ENCODE measurements at places on chromosomes 12 and 14.

DNA sequence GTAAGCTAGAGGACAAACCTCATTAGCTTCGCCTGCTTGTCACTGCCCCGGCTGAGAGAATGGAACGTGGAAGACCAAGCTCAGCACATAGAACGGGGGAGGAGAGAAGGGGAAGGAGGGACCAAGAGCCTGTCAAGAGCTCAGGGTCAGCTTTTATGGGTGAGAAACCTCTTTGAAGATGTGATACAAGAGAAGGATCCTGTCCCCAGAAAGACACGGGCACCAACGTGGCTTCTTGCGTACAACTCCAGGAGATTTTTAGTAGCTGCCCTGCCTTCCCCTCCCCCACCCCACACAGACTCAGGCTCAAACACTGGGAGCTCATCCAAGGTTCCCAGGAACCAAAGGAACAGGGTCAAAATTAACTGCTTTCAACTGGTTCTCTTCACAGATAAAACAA is 34.7 kb downstream of the APPL2 start:
- DNase-seq = no peak

DNA sequence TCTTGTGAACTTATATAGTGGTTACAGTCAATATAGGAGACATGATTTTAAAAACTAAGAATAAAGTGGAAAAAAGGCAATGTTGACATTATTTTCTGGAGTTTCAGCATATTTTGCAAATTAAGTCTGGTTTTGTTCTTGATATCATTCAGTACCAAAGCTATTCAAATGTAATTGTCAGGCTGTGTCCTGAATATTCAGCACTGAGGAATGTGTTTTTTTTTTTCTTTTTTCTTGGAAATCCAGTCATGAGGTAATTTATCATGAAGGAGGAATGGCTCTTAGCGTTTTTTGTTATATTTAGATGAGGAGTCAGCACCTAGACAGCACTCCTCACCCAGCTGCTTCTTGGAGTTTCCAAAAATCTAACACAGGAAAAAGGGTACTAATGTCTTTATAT is 225.5 kb downstream of the CCDC91 start:
- DNase-seq = no peak

DNA sequence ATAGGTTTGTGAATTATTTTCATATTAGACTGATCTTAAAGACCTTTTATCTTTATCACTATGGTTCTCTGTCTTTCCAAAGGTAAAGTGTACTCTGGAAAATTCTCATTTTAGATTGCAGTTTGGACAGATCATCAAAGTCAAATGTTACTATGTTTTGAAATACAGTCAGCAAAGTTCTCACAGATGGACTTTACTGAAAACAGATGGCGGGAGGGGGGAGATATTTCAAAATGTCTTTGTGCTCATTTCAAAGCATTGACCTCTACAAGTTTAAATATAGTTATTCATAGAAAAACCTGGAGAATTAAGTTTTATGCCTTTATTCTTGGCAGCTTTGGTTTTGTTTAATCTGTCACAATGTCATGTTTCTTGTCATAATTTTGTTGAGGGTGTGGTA is 51.8 kb upstream of the LRTM2 start:
- DNase-seq = no peak

DNA sequence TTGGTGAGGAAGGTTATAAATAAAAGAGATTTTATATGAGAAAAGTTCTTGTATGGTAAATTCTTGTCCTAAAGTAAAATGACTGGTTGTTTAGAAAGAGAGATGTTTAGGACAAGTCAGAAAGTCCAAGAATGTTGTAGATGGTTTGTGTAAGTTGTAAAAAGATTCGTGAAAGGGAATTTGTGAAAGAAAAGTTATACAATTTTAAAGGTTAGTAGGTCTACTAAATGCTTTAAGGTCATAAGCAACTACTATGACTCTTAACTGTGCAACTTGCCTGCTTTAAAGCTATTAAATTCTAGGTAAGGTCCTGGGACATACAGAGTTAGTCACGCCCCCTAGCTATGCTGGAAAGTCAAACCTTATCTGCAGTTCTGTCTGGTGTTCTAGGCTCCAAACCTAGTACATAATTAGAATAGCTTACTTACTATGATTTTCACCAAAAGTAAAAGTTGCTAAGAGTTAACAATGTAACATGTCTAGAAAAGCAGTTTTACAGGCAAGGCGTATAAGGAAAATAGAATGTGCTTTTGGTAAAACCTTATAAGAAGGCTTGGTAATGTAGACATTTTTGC is 11.2 kb upstream of the DHRS2 start:
- no peak for DNase-seq

DNA sequence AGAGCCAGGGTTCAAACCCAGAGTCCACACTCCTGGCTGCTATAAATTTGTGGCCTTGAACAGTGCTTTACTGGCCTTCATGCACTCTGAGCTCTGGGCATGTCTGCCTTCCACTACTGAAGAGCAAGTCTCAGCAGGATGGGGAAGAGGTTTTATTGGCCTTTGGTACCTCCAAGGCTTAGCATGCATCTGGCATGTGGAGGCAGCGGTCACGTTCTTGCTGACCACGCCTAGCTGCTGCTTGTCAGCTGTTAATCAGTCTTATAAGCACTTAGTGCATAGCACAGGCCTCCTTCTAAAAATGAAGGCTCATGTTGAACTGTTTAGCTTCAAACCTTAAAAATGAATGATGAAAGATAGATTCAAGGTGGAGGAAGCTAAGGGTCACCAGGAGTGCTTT is 177.5 kb downstream of the PELI2 start:
- no peak for DNase-seq
